ENCODE measurements at places on chromosomes 1 and 21. TPM values are rescaled to one million over a fixed set of nuclear protein-coding genes. Genes with fewer than 3 reads are reported as not detected.

Gene PHC2
- 85.1 TPM for total RNA-seq

Gene SPRR5
- not detected for total RNA-seq

Gene APCS
- not detected for total RNA-seq

Gene CFHR5
- total RNA-seq = not detected

Gene TRIM67
- 0.28 TPM for total RNA-seq

Gene CBS
- total RNA-seq = 12.1 TPM

Gene NGF
- 4.2 TPM for total RNA-seq

Gene PLXNA2
- 0.94 TPM for total RNA-seq

Gene PM20D1
- not detected for total RNA-seq

Gene CDC20
- total RNA-seq = 216 TPM

Gene SYT2
- 0.01 TPM for total RNA-seq

Gene HECTD3
- total RNA-seq = 16.1 TPM

Gene RXFP4
- total RNA-seq = not detected

Gene KIAA0040
- 0.83 TPM for total RNA-seq

Gene EPHX1
- total RNA-seq = 245 TPM

Gene ZNF593
- total RNA-seq = 60.0 TPM

Gene TAS1R3
- total RNA-seq = 0.12 TPM

Gene AKT3
- total RNA-seq = 21.2 TPM

Gene TIMM17A
- total RNA-seq = 107 TPM

Gene MAD2L2
- total RNA-seq = 49.1 TPM

Gene RUNX3
- total RNA-seq = 6.2 TPM

Gene KRTAP10-11
- not detected for total RNA-seq

Gene PGLYRP4
- not detected for total RNA-seq

Gene BARHL2
- not detected for total RNA-seq

Gene NT5C1A
- total RNA-seq = not detected

Gene EDARADD
- 3.1 TPM for total RNA-seq

Gene WDR26
- 39.5 TPM for total RNA-seq

Gene CRYBG2
- 1.7 TPM for total RNA-seq

Gene RNF186
- total RNA-seq = not detected

Gene MEX3A
- 2.8 TPM for total RNA-seq

Gene GPR161
- total RNA-seq = 9.2 TPM

Gene OR10R2
- total RNA-seq = not detected

Gene OR2M3
- total RNA-seq = not detected

Gene AXDND1
- 0.24 TPM for total RNA-seq

Gene OR2AK2
- not detected for total RNA-seq

Gene TFF3
- not detected for total RNA-seq

Gene TOMM20
- 129 TPM for total RNA-seq

Gene MNDA
- not detected for total RNA-seq

Gene AMY2B
- 0.67 TPM for total RNA-seq

Gene ZNF648
- not detected for total RNA-seq

Gene LCE2B
- total RNA-seq = not detected

Gene FAM72C
- 6.1 TPM for total RNA-seq

Gene SLC44A5
- 0.07 TPM for total RNA-seq

Gene TMEM52
- 0.65 TPM for total RNA-seq

Gene TMPRSS2
- not detected for total RNA-seq

Gene RNU1-3
- total RNA-seq = not detected

Gene PRKCZ
- 7.7 TPM for total RNA-seq

Gene BRDT
- total RNA-seq = not detected

Gene ABCB10
- 21.1 TPM for total RNA-seq

Gene HSPB7
- total RNA-seq = not detected

Gene ODR4
- 20.0 TPM for total RNA-seq

Gene CYP4A11
- not detected for total RNA-seq

Gene ATP6V1G3
- total RNA-seq = not detected

Gene AVPR1B
- total RNA-seq = not detected

Gene PPIAL4G
- not detected for total RNA-seq

All from A549 treated with DMSO at 1 μM for 4 hours (cell line).